NCI-H2029 treated with DMSO at 0.1 percent for 48 hours (cell line): ENCODE measurements at places on chromosomes 11 and 22.
A peak's percentile ranks its signal among the peaks of the same experiment; 100 is the strongest.

DNA sequence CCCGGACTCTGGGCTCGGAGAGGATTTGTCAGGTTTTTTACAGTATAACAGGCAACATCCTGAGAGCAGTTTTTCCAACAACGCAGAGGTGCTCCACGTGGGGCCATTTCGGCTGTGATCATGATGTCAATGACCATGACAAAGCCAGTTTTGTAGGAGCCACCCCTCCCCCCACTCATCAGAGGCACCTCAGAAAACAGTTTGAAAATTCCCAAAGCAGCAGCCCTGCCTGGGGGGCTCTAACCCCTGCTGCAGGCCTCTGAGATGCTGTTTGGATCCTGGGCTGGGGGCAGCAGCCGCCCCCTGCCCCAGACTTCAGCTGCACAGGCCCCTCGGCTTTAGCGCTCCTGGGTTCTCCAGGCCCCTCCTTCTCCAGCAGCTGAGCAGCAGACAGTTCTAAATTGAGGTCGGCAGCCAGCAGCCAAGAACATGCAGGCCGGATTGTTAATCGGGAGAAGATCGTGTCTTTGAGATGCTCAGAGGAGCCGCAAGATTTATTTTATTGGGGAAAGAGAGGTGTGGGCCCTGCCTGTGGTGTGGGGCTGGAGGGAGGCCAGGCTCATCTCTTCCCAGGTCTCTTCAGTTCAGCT lies 19.4 kb downstream of the NFAM1 start:
- DNase-seq: no peak

DNA sequence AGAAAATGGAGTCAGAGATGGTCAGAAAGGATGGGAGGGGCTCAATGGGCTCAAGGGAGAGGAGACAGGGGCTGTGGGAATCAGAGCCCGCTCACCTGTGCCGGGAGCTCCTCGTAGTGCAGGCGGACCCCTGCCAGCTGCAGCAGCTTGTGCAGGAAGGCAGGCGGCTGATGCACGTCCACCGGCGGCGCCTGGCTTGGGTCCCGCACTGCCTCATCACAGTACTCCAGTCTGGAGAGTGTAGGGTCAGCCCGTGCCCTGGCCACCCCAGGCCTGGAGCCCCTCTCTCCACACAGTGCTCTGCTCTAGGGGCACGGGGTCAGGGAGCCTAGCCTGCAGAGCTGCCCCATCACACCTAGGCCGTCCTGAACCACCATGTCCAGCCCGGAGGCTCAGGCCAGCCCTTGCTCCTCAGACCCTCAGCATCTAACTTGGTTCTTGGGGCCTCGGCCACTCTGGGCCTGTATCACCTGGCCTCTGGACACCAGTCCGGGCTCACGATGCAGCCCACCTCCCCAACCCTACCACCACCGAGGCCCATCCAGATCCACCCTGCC lies 3.8 kb downstream of the ATG2A start:
- DNase-seq: no peak

GRCh38 chr11:131845255-131845654 lies 474.8 kb downstream of the NTM start:
- DNase-seq: no peak

DNA sequence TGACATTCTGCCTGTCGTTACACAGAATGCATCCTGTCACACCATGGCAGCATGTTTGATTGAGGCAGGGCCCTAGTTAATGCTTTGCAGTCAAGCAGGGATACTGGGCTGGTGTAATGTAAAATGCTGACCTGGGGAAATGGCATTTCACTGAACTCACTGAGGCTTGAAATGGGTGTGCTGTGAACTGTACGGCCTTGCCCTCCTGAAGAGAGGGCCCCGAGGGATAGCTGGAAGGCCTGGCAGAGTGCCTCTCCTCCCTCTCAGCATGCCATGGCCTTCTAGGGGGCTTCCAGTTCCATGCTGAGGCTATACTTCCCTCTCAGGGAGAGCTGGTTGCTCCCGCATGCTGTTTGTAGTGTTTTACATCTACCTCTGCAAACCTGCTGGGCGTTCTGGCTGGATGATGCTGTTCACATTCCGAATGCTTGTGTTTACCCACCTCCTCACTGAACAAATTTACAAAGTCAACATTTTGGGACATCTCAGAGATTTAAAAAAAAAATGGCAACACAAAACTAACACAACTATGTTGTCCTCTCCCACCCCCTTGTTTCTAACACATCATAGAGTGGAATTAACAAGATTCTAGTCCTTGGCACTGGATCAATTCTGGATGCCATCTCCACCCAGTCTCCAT lies 416.7 kb upstream of the CADM1 start:
- no peak for DNase-seq

DNA sequence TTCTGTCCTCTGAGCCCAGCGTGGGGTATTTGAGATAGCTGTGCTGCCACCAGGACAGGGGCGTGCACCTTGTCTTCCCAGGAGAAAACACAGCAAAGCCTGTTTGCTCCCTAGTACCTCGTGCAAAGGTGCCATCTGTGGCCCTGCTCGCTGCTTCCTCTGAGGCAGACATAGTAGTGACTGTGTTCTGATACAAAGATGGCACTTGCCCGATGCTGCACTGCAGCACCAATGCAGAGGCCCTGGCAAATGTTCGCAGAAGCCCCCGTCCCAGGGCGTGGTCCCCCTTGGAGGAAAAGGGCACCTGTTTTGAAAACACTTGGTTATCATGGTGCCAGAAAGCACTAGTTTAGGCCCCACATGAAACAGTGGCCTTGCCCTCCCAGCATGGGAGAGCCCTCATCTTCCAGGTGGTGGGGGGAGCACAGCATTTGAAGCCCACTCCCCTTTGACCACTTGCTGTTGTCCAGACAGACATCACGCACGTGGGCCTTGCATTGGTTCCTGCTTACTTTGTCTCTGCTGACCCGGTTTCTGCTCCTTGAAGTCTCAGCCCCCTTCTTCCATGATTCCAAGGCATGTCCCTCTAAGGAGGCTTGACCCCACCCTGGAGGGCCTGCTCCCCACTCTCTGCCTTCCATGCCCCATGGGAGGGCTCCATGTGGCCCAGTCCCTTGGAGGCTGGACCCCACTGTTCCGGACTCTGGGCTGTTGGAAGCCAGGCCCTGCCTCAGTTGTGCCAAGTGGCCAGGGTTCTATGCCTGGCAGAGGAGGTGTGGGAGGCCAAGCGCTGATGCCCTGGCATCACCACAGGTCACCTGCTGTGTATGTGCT lies 109.4 kb downstream of the KCNQ1OT1 start:
- DNase-seq: no peak

DNA sequence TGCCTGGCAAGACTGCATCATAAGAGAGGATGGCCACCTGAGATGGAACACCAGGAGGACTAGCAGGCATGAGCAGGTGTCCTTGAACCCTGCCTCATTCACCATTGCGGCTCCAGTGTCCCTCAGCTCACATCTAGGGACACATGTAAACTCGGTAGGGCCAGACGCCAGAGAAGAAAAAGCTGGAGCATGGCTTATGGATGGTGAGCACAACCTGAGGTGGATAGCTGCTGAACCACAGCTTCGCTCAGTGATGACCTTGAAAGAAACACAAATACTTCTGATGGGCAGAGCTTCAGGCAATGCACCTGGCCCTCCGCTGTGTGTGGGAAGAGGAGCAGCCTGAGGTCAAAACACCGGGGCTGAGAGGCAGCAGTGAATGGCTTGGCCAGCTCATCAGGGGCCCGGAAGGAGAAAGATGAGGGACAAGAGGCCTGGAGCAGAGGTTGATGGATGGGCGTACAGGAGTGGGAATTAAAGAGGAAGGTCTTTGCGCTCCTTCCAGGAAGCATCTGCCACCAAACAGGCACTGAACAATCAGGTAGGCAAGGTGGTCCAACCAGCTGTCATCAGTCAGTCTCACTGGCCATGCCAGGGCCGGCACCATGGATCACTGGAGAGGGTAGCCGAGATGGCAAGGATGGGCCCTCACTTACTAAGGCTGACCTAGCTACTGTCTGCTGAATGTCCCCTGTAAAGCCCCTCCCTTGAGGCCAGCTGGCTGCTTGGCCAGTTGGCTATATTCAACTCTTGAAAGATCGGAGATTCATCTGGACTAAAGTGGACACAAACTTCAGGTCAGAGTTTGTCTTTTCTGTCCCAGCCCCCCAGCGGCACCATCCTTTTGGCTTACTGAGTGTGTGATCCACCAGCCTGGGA lies 89.7 kb downstream of the MYEOV start:
- DNase-seq: no peak

GRCh38 chr11:29750392-29750791 lies 266.4 kb downstream of the KCNA4 start:
- DNase-seq: no peak

DNA sequence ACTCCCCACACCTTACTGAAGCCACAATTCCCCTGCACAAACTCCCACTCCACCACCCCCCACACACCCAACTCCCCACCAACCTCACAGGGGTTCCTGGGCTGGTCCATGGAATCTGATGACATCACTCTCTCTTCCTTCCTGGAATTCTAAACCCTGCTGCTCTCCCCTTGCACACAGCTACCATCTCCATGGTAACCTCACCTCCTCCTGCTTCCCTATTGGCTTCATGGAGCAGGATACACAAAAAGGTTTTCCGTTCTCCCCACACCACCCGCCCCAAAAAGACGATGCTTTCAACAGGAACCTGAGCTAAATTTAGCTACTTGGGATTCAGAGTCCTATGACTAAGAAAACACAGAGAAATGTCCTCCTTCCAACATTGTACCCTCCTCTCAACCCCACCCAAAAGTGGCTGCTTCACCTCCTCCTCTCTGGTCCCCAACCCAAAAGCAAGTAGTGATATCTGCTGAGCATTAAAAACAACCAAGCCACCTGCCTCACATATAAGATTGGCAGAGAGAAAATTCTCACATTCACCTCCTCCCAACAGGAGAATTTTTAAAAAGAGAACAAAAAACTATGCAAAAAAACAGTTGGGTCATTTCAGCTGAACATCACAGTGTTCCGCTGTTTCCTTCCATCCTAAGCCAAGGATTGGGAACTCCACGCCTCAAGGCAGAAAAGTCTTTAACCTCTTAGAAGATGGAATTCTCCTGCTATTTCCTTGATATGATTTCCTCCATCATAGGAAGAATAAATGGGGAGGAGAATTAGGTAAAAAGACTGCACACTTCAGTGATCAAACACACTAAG lies 66.9 kb downstream of the RBFOX2 start:
- DNase-seq: no peak

DNA sequence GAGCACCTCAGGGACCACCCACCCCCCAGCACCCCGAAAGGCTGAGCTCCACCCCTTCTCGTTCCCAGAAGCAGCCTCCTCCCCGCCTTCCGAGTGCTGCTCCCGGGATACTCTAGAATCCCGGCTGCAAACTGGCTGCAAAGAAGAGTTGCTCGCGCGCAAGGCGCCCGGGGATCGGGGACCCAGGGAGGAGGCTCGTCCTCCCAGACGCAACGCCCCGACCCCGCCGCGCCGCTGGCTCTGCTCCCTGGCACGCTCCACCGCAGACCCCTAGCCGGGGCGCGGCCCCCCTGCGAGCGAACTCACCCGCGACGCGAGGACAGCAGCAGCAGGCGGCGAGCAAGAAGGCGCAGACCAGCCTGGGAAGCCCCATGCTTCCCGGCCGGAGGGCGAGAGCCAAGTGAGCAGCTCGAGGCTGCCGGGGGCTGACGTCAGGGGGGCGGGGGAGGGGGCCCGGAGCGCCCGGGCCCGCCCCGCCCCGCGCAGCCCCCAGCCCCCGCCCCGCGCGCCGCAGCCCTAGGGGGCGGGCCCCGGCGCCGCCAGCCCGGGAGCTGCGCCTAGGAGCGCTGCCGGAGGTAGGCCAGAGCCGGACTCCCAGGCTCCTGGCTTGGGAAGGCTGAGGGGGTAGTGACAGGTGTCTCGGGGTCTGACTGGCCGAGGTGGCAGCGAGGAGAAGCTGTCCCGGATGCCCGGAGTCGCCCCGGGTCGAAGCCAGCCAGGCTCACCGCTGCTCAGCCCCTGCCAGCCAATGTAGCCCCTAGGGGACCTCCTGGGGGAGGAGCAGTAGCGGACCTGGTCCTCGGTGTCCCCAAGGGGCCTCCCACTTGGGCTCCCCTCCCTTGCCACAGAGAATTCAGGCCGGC lies at the start of gene MCAM:
Gene MCAM, minus strand, starts transcription at position 402 of the 863 bp plus-strand sequence. Its CDS starts 29 bp downstream, at position 373.
- DNase-seq: no peak

DNA sequence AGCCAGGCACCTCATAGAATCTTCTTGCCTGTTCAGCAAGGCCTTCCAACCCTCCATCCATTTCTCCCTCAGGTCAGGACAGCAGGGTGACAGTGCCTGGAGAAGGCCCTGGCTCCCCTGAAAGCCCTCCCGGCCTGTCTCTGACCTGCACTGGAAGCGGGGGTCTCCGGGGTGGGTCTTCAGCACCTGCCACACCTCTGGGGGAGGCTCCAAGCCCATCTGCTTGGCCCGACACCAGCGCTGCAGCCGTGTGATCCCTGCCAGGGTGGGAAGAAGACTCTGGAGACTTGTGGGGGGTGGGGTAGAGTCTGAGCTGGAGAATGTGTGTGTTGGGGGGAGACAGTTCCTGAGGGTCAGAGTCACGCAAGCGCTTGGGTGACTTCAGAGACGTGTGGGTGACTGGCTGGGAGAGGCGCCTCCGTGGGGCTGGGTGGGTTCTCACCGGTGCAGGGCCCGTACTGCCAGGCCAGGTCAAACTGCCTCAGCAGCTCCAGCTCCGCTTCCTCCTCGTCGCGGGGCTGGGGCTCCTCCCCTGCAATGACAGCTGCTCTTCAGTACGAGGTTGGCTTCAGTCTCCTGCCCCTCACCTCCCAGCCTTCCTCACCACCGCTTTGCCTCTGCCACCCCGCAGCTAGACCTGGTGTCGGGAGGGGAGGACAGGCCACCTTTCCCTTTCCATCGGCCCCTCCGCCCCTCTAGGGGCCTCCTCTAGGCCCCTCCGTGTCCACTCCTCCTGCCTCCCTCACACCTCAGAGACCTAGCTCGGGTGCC lies 615 bp downstream of the POLD4 start:
- DNase-seq: peak; percentile 65

GRCh38 chr11:7592711-7593110 lies 78.9 kb downstream of the PPFIBP2 start:
- DNase-seq: no peak

DNA sequence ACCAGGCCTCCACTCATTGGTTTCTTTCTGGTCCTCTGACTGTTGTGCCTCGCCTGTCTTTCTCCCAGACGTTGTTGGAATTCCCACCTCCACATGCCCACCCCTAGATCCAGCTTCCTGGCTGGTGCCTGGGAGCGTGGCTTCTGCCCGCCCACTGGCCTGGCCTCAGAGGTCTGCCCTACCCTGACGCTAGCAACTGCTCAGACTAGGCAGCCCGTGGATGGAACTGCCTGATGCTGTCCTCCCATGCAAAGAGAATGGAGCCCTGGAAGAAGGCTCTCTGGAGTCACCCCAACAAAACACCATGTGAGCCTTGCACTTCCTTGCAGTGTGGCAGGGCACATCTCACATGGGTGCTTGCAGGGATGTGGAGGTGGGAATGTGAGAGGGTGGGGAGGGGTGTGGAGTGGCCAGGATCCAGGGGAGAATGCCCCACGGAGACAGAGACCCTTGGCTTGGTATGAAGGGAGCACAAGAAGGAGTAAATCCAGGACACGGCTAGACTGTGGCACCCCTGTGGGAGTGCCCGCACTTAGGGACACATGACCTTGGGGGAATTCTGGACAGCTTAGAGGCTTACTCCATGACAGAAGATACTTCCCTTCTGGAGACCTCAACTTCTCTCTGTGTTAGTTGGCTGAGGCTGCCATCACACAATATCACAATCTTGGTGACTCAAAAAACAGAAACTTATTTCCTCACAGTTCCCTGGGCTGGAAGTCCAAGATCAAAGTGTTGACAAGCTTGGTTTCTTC lies 22.5 kb upstream of the ADA2 start:
- no peak for DNase-seq

GRCh38 chr11:64765851-64766665 lies 6.3 kb upstream of the PYGM start:
- DNase-seq: no peak
